ENCODE measurements at places on chromosomes 7 and 10. TPM values are rescaled to one million over a fixed set of nuclear protein-coding genes. Genes with fewer than 3 reads are reported as not detected.

GRCh38 chr7:151276666-151277590, 28.4 kb upstream of the SMARCD3 start:
- peak; percentile 86 for DNase-seq

The MACROH2A2 gene
- 177 TPM for total RNA-seq

The RBM20 gene
- total RNA-seq: 6.2 TPM

DNA sequence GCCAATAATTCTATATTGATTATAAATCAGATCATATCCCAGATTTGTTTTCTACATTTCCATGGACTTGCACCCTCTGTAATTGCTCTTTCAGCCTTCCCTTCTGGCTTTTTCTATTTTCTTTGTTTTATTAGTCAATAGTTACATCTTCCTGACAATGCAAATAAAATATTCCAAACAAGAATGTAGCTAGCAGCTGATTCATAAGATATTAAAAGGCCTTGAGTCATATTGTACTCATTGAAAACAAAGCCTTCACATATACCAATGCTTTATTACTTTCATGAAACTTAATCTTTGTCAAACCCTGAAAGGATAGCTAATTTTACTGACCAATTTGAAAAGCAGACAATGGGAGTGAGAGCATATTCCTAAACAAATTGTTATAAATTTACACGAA, 10.7 kb upstream of the SFMBT2 start:
- no peak for DNase-seq

The MMD2 gene
- not detected for total RNA-seq

The COL13A1 gene
- total RNA-seq: 25.2 TPM

- DNase-seq: peak; percentile 2
These were observed 2.9 kb downstream of the FOXL3 start for GRCh38 chr7:292826-293225.

The NKX1-2 gene
- total RNA-seq: 2.3 TPM

GRCh38 chr10:132443605-132443982, 46.6 kb downstream of the PWWP2B start:
- no peak for DNase-seq

GRCh38 chr7:149427096-149427680, 33.7 kb downstream of the ZNF777 start:
- no peak for DNase-seq

The ZCCHC24 gene
- total RNA-seq: 4.4 TPM

The CYP3A4 gene
- not detected for total RNA-seq

The SLC13A1 gene
- not detected for total RNA-seq

- no peak for DNase-seq
These were observed 28.0 kb downstream of the MICU1 start for GRCh38 chr10:72597897-72598296.

GRCh38 chr10:126955396-126955795, 50.2 kb downstream of the DOCK1 start:
- DNase-seq: no peak

GRCh38 chr7:38686888-38687287, 55.7 kb upstream of the AMPH start:
- DNase-seq: no peak

DNA sequence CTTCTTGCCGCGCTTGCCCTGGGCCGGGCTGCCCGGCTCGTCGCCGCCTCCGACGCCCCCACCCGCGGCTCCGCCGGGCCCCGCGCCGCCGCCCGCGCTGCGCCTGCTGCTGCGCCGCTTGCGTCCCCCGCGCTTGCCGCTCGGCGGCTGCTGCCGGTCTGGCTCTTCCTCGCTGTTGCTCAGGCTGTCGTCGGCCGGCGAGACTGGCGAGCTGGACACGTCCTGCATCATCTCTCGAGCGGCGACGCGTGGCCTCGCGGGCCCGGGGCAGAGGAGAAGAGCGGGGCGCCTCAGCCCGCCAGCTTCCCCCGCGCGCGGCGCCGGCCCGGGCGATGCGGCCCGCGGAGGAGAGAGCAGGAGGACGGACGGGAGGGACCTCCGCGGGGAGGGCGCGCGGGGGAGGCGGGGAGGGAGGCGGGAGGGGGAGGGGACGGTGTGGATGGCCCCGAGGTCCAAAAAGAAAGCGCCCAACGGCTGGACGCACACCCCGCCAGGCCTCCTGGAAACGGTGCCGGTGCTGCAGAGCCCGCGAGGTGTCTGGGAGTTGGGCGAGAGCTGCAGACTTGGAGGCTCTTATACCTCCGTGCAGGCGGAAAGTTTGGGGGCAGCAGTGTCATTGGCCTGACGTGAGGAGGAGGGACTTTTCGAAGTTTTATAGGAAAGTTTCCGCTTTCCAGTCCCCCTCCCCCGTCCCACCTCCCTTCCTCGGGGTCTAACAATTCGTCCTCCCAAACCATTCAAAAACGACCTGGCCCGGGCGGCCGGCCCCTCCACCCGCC, at the start of gene TWIST1:
Gene TWIST1, minus strand, starts transcription at position 546 of the 779 bp plus-strand sequence. Its CDS starts 315 bp downstream, at position 231.
- peak; percentile 89 for DNase-seq

DNA sequence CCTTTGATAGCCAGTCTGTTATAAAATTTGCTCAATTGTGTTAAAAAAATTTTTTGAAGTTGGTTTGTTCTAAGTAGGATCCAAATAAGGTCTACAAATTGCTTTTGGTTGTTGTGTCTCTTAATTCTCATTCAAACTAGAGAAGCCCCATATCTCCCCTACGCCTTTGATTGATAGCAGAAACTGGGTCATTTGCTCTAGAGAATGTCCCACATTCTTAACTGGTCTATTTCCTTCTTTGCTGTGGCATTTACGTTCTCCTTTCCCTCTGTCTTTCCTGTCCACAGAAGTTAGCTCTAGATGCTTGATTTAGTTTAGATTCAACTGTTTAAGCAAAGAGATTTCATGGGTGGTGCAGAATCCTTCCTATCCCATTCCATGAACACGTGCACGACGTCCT, 174.6 kb upstream of the SVIL start:
- no peak for DNase-seq

The STAG3 gene
- 1.2 TPM for total RNA-seq

The KMT2C gene
- 54.1 TPM for total RNA-seq

- DNase-seq: no peak
These were observed 42.1 kb upstream of the NOBOX start for GRCh38 chr7:144445590-144445989.

- DNase-seq: no peak
These were observed 124.1 kb upstream of the LAMB4 start for GRCh38 chr7:108254259-108254658.

DNA sequence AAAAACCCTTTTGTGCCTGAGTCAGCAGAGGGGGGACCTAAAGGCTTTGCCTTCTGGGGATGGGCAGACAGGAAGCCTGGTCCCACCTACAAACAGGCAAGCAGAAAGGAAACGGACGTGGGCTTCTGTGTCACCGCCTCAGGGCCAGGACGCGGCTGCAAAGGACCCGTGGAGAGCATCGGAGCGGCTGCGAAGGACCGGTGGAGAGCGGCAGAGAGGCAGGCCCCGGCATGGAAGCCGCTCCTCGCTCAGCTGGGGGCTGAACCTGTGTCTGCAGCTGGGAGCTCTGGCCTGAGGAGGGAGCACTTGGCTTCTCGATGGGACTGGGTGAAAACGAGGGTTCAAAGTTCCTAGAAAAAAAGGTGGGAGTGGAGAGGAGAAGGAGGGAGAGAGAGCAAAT, 125.4 kb upstream of the PPP2R2D start:
- DNase-seq: peak; percentile 88

DNA sequence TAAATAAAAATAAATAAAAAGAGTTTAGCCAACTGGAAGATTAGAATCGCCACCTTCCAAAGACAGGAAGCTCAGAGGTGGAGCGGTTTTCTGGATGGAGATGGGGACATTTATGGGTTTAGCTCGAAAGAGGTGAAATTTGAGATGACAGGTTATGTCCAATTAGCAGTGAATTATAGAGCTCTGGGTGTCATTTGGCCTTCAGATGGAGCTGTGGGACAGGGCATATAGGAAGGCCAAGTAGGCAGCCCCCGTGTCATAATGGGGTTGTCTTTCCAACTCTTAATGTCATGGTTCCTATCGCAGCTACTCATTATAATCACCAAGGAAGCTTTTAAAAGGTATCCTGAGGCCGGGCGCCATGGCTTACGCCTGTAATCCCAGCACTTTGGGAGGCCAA, 21.0 kb upstream of the EEPD1 start:
- peak; percentile 32 for DNase-seq

GRCh38 chr7:143013893-143014292, 13.0 kb downstream of the OR9A2 start:
- DNase-seq: no peak

DNA sequence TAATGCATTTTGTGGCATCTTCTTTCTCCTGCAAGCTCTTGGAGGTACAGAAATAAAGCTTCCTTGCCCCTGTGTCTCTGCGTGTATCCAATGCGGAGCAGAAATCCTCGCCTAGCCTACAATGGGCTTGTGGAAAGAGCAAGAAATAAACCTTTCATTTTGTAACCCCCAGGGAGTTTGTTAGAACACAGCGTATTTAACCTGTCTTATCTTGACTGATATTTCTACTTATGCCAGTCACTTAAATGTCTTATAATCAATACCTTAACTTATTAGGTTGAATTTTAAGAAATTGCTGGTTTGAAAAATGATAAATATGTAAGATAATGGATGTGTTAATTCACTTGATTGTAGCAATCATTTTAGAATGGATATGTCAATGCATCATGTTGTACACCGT, 629.8 kb upstream of the IGFBP3 start:
- no peak for DNase-seq

The GIMAP7 gene
- not detected for total RNA-seq

DNA sequence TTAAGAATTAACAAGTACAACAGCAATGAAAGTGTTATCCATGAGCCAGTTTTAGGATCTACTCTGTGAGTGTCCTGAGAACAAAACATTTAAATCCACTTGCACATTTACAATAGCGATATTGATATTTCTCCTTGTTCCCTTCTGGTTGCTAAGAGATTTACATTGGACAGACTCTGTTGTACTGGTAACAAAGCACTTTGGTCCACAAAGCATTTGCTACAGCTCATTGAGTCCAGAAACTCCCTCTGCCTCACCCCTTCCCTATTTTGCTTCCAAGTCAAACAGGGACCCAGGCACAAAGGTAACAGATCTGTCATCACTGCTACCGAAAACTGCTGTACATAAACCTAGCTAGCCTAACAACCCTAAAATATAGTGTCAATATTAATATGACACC, 2.1 kb downstream of the ANK3 start:
- DNase-seq: no peak

- DNase-seq: no peak
These were observed 112.5 kb downstream of the ZMIZ1 start for GRCh38 chr10:79181227-79181626.

The ZNF804B gene
- 0.14 TPM for total RNA-seq

DNA sequence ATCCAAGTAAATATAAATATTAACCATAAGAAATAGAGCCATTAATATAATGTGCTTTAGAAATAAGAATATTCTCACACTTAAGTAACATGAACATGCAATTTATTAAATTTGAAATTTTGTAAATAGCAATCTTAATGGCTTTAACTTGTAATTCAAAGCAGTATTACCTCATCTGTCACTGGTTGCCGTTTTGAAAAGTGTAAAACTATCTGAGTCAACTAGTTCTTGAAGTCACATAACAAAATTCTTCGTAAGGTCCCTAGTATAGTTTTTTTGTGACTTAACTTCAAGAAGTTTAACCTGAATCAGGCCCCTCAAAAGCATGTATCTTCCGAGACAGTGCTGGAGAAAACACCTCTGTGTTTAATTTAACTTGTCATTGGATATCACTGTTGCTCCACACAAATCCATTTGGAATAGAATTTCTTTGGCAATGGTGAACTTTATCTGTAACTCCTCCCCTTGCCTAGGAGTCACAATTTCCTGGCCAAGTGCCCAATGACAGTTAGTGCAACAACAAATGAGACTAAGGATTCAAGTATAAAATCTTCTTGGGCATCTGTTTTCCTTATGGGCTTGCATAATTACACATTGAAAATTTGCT, 47.1 kb downstream of the NT5C2 start:
- DNase-seq: no peak

GRCh38 chr7:155804431-155804831, 7.8 kb downstream of the SHH start:
- DNase-seq: peak; percentile 85

GRCh38 chr7:54189330-54189729, 352.8 kb upstream of the VSTM2A start:
- DNase-seq: peak; percentile 64

- peak; percentile 60 for DNase-seq
These were observed 71.3 kb downstream of the MTPN start for GRCh38 chr7:135905858-135906257.

- peak; percentile 60 for DNase-seq
These were observed 23.6 kb downstream of the TMEM178B start for GRCh38 chr7:141097430-141097829.

- DNase-seq: no peak
These were observed 125.7 kb downstream of the ZMYND11 start for GRCh38 chr10:260819-261429.

The ZC3HAV1L gene
- total RNA-seq: 12.0 TPM

The CTAGE4 gene
- total RNA-seq: 8.7 TPM

The HECTD2 gene
- total RNA-seq: 13.4 TPM

DNA sequence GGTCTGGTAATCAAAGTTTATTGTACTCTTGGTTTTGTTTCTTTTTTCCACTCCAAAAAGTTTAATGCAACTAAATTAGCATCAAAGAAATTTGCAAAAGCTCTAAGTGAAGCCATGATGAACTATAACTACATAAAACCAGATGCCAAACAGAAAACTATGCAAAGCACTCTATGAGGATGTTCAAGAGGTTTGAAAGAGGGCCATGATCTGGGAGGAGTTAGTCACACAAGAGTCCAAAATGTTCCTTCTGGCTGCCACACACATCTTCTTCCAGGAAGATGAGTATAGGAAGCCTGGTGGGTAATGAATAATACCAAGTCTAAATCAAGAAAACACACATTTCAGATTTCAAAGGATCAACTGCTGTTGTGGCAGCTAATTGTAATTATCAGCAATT, 28.4 kb downstream of the GLI3 start:
- DNase-seq: no peak

DNA sequence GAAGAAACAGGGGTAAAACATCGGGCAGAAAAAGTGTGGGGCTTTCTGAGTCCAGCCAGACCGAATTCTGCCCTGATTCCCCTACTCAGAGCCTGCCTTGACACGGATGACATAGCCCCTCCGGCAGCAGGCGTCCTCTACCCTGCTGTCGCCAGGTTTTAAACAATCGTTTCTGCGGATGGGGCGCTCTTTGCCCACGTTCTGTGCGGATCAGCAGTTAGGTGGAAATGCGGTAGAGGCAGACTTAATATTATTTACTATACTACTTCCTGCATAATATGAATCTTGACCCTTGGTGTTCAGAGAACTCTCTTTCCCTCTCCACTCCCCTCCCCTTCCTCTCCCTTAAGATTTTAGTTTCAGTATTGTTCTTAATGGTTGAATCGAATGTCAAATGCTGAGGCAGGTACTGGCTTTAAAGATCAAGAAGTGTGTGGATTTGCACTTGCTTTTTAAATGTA, 2.4 kb downstream of the GATA3 start:
- peak; percentile 64 for DNase-seq

The C10orf53 gene
- total RNA-seq: not detected

DNA sequence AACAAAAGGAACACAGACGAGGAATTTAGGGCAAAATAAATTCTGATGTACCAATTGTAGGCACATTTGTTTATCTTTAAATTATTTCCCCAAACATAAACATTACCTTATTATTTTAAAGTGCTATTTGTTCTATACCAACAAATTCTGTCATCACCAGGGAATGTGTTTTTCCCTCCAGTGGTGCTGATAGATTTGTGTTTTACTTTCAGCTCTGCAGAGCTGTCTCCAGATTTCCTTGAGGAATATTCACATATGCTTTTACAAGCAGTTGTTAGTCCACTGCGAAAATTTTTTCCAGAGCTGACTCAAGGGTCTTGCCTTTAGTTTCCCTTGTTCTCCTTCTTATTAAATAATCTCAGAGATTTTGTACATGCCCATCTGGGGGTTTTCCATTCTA, 362.8 kb downstream of the PHF14 start:
- no peak for DNase-seq
